CD4-positive, alpha-beta T cell treated with Interleukin-10 for 1 hour (primary cell): ENCODE measurements at places on chromosomes 12 and 14.
A peak's percentile ranks its signal among the peaks of the same experiment; 100 is the strongest.

- DNase-seq = no peak
Observed at GRCh38 chr12:62731055-62731820, 203.7 kb downstream of the PPM1H start.

GRCh38 chr12:31466768-31467167 is 124.2 kb downstream of the DENND5B start:
- DNase-seq = no peak

- no peak for DNase-seq
Observed at GRCh38 chr14:72525087-72525915, 368.6 kb downstream of the DPF3 start.

GRCh38 chr12:24109381-24110039 is 160.0 kb upstream of the SOX5 start:
- DNase-seq = no peak

DNA sequence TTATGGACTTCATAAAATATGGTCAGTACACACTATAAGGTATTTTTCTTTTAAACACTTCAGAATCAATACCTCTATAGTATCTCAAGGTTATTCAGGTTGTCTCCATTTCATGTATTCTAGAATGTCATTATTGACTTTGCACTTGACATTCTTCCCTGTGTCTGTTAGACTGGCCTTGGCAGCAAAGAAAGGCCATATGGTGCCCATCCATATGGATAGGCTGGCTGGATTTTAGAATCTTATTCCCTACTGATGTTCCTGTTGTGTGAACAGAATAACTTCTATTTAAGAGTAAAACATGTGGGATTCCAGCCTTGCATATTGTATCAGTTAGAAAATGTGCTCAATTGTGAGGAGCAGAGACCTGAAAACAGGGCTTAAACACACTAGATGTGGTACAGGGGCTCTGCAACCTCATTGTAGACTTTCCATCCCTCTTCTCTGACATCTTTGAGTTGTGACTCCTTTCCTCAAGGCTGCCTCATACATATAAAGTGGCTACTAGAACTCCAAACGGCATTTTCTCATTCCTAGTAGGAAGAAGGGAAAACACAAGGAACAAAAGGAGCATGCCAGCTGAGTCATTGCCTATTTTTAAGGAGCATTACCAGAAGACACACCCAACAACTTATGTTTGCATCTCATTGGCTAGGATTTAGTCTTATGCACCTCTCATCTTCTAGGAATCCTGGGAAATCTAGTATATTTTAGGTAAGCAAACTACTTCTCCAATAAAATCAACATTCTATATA is 221.2 kb upstream of the TMPO start:
- no peak for DNase-seq

- DNase-seq = peak; percentile 8
Observed at GRCh38 chr12:107319533-107320032, 226.2 kb upstream of the CRY1 start.

DNA sequence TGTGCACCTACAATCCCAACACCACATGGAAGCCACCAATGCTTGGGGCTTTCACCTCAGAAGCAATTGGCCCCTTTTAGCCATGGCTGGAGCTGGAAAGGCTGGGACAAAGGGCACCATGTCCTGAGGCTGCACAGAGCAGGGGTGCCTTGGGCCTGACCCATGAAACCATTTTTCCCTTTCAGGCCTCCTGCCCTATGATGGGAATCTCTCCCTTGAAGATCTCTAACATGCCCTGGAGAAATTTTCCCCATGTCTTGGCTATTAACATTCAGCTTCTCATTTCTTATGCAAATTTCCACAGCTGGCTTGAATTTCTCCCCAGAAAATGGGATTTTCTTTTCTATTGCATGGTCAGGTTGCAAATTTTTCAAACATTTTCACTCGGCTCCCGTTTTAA is 823.6 kb downstream of the GALC start:
- no peak for DNase-seq

DNA sequence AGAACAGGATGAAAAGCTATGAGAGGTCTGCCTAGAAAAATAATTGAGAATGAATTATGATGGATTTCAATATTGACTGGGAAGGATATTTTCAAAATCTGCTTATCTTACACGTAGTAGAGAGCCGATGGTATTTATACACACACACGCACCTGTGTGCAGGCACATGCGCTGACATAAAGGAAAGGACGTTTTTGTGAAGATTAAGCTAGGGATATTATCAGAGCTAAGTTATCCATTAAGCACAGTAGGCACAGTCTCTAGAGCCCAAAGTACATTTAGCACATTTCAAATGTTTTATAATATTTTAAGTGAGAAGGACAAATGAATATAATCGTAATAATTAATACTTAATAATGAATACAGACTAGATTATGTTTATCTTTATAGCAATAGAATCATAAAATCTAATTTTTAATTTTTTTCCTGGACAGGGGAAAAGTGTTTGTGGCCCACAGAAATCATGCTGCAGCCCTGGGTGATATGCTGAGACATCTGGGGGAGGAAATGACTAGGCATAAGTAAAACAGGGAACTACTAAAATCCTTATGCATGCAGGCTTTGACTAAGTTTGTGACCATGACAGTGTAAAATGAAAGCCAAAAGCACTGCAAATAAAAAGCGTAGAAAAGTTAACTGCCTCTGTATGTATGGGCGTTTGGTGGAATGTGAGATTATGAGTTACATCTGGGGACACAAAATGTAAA is 146.1 kb downstream of the KITLG start:
- DNase-seq = no peak

- no peak for DNase-seq
Observed at GRCh38 chr12:120759591-120760348, 34.1 kb downstream of the ACADS start.

GRCh38 chr14:103753774-103754173 is 38.2 kb downstream of the ZFYVE21 start:
- DNase-seq = no peak

DNA sequence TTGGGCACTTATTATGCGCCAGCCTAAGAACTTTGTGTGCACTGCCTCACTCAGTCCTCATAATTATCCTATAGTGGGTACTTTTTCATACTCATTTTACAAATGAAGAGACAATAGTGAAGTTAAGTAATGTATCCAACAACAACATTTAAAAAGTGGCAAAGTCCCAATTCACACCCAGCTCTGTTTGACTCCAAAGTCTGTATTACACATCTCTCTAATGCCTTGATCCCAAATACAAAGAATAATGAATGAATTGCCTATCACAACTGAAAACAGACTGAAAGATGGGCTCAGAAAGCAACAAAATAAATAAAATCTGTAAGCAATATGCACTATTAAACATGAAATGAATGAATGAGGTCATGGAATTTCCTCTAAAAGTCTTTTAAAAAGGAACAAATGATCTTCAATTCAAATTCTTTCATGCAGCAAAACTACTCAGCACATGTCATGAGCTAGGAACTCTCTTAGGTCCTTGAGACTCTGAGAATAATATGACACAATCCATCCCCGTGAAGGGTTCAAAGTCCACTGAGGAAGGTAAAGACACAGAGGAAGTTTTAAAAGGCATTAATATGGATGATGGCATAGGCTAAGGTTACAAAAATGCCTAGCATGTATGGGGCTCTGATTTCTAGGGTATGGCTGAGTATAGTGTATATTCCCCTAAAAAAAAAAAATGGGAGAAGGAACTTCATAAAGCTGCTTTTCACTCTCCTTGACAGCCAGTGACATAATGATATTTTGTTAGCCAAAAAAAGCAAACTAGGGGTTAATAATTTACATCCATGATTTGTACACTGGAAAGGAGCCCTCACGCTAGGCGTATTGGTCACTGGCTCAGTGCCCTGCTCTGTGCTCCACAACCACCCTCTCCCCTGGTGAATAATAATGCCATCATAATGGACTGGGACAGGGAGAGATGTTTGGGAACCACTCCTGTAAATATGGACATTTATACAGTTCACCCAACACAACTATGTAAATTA is 103.4 kb downstream of the SLC2A13 start:
- DNase-seq = no peak

DNA sequence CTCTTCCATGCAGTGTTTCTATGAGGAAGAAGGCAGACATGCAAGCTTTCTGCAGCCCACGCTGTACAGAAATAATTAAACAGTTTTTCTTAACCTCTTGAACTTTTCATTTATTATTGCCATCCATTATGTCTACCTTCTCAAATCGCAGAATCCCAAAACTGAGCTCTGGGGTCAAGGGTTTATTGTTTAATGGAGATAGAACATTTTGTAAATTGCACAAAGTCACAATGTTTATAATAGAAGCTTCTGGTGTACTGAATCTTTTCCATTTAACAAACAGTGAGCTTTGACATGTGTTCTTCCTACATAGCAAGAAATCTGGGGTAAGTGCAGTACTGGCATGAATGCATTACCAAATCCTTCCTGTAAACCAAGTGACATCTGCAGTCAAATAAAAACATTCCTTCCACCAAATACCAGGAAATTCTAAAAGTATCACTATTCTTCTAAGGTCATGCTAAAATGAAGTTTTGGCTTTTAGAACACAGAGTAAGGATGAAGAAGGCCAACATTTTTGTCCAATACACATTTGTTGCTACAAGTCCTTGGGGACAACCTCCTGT is 385.3 kb upstream of the DDHD1 start:
- DNase-seq = no peak

- DNase-seq = no peak
Observed at GRCh38 chr12:68067762-68068376, 78.6 kb downstream of the IFNG-AS1 start.

DNA sequence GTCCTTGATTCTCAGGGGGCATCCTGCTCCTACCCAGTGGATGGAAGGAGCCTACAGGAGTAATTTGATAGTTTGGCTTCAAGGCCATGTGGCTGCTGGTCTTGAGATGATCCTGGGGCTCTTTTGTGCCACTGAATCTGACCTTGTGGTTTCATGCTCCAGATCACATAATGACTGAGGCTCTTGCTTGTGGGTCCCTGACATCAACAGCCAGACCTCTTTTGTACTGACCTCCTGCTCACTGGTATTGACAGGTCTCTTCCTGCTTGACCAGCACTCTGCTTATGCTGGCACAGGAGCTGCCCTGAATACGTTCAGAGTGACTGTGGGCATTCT is 23.2 kb upstream of the JPH4 start:
- no peak for DNase-seq

GRCh38 chr12:109813810-109814416 is 19.3 kb downstream of the TRPV4 start:
- no peak for DNase-seq

DNA sequence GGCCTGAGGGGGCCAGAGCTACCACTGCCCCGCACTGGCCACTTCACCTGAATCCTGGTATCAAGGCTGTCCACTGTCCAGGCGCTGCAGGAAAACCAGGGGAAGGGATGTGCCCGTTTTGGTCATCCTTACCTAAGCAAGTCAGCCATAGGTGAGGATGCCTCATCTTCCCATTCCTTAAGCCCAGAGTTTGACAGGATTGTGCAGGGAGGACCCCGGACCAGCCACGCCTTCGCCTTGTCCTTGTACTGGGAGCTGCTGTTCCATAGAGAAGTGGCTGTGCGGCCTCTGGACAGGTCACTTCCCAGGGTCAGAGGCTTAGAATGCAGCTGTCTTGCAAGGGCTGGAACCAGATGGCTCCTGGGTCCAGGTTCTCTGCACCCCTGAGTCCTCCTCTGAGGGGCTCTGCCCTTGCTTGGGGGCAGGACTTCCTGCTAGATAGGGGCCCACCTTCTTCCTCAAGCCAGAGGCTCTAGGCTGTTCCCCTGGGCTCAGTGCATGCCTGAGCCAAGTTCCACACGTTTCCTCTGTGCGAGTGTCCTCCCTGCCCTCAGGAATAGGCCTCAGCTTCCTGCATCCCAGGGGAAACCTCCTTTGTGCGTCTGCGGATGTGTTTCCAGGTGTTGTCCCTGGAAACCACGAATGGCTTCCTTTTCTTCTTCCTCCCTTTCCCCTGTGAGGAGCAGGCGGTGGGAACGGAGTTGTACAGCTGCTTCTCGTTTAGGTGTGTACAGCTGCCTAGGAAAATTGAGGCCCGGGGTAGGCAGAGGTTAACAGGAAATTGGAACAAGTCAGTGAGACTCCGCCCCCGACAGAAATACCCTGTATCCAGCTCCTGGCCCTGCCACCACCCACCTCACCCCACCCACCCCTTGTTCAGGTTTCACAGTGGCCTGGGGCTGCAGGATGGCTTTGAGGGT is 54.3 kb upstream of the RIN3 start:
- no peak for DNase-seq

DNA sequence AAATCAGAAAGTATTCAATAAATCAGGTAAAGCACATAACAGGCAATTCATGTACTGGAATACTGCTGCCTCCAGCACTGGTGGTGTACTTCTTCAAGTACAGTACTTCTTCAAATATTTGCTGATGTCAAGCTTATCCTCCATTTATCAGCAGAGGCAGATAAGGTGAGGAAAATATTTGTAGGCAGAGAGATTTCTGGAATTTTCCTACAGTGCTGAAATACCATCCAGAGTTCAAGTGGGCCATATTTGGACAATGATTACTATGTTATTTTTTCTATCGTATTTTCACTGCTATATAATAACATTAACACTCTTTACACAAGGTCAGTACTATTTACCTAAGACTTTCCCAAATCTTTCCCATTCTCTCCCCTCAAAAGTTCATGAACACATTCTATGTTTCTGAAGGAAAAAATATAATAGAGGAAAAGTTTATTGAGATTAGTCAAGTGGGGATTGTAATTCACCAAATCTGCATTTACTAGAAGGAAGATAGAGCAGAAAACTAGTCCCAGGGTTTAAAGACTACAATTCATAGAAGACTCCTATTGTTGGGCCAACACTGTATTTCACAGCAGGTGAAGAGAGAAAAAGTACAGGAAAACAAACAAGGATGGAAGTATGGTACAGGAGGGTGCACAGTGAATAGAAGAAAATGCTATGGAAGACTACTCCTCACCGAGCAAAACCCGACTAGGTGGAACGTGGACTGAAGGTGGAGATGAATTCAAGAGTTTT is 141.1 kb downstream of the PAWR start:
- DNase-seq = no peak

DNA sequence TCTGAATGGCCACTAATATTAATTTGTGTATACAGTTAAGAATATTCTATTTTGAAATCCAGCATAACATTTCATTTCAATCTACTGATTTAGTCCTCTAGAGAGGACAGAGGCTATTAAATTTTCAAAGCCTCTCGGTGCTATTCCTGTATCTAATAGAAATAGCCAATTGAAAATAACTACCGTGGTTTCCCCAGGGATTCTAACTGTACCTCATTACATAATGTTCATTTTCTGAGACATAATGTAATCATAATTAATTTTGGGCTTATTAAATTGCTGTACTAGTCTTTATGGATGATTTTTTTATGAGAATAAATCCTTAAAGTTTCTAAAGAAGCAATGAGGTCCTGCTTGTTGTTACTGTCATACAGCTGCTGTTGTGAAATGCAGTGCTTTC is 38.6 kb upstream of the ACSS3 start:
- no peak for DNase-seq

DNA sequence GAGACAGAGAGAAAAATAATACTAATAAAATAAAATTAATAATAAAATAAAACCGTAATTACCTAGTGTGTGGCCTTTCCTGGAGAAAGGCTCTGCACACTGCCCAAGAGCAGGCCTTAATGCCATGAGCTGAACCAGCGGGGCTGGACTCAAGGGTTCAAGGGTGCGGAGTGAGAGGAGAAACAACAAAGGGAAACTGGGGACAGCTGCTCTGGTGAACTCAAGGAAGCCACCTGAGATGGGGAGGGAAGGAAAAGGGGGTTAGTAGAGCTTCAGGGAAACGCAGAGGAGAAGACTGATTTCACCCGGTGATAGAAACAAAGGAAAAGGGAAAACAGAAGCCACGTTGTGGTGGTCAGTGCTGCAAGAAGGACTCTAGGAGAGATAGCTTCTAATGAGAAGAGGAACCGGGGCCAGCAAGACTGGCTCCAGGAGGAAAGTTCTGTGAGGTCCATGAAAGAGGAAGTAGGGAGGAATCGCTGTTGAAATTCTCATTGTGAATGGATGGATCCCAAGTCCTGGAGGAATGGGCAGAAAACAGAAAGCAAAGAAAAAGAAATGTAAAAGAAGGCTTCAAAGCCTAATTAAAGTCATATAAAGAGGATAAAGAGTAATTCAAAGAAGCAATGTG is 48.3 kb upstream of the BCL2L14 start:
- no peak for DNase-seq
